H9 (cell line): ENCODE measurements at places on chromosomes 7 and 10.
A peak's percentile ranks its signal among the peaks of the same experiment; 100 is the strongest.

DNA sequence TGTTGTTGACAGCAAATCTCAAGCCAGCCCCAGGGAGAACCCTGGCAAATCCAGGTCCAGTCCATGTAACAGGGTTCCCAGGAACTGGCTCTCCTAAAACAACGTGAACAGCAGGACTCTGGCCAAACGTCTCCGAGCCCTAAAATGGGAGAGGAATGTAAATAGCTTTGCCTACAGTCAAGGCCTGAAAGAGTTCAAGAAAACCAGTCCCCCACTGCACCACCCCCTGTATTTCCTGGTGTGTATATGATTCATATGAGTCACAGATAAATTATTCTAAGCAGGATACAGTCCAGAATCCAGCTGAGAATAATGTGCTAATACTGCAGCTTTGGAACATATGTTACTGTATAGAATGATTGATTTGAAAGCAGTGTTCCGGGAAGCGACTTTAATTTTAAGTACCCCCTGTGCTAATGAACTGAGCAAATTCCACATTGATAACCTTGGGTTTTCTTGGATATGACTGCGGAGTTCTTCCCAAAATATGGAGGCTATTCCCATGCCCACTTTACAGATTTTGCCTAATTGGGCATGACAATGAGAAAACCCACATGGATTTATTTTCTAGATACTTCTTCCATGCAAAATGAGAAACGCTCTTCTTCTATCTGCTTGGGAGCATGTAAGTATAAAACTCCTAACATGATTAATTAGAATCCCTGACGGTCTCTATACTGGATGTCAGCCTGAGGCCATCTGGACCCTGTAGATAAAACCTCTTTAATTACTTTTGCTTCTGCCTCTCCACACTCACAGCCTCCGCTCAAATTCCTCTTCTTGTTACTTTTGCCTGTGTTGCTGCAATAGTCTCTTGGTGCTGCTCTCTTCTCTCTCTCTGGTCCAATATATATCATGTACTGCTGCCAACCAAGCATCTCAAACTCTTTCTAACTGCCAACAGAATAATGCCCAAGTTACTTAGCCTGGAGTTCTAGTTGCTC is 50.2 kb downstream of the LAMB4 start:
- H3K36me3 ChIP-seq, result peaks cover 4% of the 10 kb centered on the region; the same call in 1 of the 2 replicates
- H3K27me3 ChIP-seq, result no peaks in the 10 kb centered on the region
- H3K4me3 ChIP-seq, result no peak overlapping the region
- H3K27ac ChIP-seq, result no peak overlapping the region
- no peaks in the 10 kb centered on the region for H3K4me1 ChIP-seq

GRCh38 chr10:117239721-117240620 is 943 bp upstream of the SLC18A2 start:
- H3K4me3 ChIP-seq, result peak overlapping the region; percentile 73
- DNase-seq, result peak; percentile 83
- no peaks in the 10 kb centered on the region; the same call in 2 of the 3 replicates for H3K36me3 ChIP-seq
- peaks cover 8% of the 10 kb centered on the region; the same call in 1 of the 2 replicates for H3K27me3 ChIP-seq

GRCh38 chr10:50851884-50852671 is 33.3 kb downstream of the A1CF start:
- no peaks in the 10 kb centered on the region for H3K27me3 ChIP-seq
- no peak overlapping the region for H3K4me3 ChIP-seq
- no peak overlapping the region for H3K27ac ChIP-seq
- no peaks in the 10 kb centered on the region; the same call in 1 of the 2 replicates for H3K4me1 ChIP-seq

DNA sequence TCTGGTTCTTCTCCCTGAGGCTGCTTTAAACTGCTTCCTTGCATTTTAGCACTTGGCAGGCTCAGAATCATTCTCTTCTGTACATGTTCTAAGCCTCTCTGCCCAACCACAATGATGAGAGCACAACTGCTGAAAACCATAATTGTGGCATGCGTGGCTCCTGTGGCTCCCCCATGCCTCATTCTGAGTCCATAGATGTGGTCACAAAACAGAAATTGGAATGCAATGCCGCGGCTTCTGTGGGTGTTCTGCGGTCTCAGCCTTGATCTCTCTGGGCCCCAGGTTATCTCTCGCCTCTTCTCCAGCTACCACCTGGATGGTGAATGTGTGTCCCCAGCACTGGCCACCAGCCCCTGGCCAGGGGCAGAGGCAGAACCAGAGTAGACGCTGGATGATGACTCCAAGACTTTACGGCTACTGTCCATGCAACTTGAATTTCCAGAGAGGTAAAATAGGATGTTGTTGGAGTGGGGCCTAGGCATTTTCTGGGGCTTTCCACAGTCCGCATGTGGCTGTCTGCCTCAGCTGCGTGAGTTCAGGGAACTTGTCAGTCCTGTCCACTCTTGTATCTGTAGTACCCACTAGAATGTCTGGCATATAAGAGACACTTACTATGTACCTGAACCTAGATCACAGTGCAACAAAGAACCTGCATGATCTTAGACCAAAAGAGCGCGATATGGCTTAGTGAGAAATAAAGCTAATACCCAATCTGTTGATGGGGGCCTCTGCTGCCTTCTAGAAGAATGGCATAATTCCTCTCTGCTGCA is 52.4 kb upstream of the ADRB1 start:
- no peaks in the 10 kb centered on the region for H3K4me1 ChIP-seq
- no peak for DNase-seq
- no peak overlapping the region for H3K27ac ChIP-seq
- H3K36me3 ChIP-seq, result no peaks in the 10 kb centered on the region
- no peaks in the 10 kb centered on the region for H3K27me3 ChIP-seq
- H3K4me3 ChIP-seq, result no peak overlapping the region
